Stimulated activated CD8-positive, alpha-beta memory T cell treated with anti-CD3 and anti-CD28 coated beads, Interleukin-15, amount 100 ng/mL, for 4 hours (primary cell): ENCODE measurements at places on chromosomes 11 and 22.
A peak's percentile ranks its signal among the peaks of the same experiment; 100 is the strongest.

DNA sequence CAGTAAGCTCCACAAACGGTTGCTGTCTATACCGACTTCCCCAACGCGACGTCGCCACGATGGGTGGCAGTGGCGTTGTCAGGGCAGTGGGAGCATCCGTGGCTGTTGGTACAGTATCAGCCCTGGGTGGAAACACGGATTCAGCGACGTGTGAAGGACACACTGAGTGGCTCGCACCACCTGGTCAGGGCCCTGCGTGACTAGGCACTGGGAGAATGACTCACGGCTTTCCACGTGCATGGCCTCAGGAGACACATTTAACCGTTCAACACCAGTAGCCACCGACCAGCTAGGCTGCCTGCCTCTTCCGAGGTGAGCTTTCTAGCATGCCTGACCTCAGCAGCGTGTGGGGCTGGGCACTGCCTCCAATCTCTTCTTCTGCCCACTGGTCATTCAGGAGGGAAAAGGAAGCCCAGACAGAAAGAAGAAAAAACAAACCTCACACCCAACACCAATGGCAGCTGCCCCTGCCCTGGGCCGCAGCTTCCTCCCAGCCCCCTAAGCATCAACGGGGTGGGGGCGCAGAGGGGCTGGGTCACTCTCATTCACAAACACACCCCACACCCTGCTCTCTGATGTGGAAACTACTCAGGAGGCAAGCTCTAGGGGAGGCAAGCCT, 59.0 kb downstream of the MYH9 start:
- DNase-seq = peak; percentile 45

GRCh38 chr11:27619039-27619574, 81.1 kb downstream of the BDNF start:
- no peak for DNase-seq

- no peak for DNase-seq
Measured at GRCh38 chr11:43819926-43820325, 60.7 kb upstream of the ALKBH3 start.

GRCh38 chr22:39308614-39309363, 10.6 kb downstream of the RPL3 start:
- DNase-seq = no peak

DNA sequence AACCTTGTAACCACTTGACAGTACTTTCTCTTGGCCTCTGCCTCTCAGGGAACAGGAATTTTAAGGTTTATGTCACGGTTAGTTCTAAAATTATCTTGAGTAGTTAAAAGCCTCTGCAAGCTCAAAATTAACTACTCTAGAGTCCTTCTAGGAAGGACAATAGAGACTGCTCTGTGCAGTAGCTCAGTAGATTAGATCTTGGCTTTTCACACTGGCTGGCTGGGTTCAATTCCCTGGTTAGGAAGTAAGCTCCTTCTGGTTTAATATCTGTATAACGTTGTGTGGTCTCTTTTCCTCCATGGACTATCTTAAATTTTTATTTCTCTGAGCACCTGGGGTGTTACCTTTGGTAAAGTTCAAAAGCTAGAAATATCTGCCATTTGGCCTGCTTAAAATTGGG, 109.2 kb downstream of the AASDHPPT start:
- no peak for DNase-seq
